IMR-90 (cell line): ENCODE measurements at places on chromosomes 2 and 18.

GRCh38 chr18:57806978-57807285, 3.8 kb upstream of the ATP8B1 start:
- peak; percentile 89 for DNase-seq

GRCh38 chr2:237475704-237476141, 11.3 kb upstream of the MLPH start:
- DNase-seq: peak; percentile 60

DNA sequence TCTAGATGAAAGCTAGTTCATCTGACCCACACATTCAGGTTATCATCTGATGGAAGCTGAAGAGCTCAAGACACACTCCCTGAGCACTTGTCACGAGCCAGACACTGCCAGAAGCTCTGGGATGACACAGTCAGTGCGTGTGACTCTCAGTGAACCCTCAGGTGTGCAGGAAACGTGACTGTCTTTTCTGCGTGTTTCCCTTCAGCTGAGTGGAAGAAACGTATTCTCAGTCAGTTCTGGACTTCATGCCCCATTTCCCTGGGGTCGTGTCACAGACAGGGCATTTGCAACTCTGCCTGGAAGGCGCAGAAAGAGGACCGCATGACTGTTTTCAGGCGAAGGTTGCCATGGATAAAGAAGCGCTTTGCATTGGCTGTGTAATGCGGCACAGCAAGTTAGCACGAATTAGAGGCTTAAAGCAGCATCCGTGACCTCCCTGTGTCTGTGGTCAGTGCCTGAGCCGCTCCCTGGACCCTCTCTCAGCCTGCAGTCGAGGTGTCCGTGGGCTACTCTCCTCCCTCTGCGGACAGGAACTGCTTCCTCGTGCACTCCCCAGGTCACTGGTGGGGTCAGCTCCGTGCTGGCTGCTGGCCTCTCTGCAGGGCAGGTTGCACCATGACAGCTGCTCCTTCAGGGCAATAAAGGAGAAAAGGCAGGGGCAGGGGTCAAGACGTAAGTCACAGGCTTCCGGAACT, 3.3 kb upstream of the ALLC start:
- DNase-seq: no peak

DNA sequence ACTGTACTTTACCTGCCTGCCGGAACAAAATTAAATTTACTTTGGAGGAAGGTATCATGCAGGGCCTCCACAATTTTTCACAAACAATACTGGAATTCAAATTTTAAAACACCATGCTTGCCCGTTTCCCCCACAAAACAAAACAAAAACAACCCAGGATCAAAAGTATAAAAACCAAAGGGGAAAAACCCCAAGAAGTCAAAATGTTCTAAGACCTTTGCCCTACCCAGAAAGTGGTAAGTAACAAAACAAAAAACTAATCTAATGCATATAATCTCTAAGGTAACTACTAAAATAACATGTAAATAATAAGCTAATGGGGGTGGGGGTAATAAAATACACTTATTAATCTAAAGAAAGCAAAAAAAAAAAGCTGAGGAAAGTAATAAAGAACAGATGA, 60.5 kb downstream of the CUL3 start:
- no peak for DNase-seq

DNA sequence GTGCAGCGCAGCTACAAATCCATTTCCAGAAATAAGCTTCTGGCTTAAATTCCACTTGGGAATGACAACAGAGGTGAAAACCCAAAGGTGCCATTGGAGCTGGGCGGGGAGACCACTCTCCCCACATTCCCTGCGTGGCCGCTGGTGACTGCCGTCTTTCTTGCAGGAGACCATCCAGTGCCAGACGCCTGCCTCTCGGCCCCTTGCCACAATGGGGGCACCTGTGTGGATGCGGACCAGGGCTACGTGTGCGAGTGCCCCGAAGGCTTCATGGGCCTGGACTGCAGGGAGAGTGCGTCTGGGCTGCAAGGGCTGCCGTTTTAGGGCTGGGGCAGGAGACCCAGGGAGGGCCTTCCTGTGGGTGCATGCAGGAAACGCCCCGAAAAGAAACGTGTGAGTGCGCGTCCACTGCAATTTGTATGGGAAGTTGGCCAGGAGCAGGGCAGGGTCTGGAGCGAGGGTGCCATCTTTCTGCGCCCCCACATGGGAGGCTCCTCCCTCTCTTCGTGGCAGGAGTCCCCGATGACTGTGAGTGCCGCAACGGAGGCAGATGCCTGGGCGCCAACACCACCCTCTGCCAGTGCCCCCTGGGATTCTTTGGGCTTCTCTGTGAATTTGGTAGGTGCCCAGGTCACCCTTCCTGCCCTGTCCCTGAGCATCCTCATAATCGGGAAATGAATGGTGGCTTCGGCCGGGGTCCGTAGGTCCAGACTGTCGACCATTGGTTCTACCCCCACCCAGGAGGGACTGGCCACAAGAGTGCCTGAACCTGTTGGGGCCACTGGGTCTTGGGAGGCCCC, 49.9 kb downstream of the SNED1 start:
- DNase-seq: no peak

DNA sequence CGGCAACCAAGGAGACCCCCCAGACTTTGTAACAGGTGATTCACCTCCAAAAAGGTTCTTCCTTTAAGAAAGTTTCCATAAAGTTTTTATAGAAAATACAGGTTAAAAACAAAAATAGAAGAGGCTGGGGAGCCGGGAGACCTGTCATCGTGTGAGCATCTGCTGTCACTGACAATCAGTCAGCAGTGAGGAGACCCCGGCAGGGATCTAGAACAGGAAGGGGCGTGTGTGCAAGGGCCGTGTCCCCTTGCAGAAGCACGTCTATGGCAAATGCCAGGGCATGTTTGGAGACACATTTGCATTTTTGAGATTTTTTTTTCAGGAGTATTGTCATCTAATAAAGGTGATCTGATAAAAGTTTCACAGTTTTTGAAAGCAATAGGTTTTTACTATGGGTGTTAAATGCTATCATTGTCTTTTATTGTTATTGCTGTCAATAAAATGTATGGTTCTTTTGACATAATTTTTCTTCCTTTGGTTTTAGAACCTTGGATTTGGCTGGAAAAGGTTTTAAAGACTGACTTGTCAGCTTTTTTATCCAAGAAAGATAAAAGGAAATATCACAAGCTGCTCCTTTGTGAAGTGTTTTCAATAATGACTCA, 52.1 kb downstream of the MTCL1 start:
- no peak for DNase-seq

DNA sequence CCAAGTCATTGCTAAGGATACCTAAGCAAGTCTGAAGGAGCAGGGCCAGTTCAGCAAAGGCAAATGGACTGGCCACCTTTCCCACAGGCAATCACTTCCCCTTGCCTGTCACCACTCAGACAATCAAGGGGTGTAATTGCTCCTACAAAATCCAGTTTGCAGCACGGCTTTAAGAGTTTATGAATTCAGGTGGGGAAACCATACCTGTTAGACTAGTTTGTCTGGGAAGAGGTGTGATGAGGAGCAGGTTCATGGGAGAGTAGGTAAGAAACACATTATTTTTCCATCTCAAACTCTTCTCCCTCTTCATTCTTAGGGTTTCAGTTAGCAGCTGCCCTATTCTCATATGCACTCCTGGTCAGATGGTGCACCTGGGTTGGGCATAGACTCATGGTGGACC, 102.5 kb downstream of the EVA1A start:
- DNase-seq: no peak

DNA sequence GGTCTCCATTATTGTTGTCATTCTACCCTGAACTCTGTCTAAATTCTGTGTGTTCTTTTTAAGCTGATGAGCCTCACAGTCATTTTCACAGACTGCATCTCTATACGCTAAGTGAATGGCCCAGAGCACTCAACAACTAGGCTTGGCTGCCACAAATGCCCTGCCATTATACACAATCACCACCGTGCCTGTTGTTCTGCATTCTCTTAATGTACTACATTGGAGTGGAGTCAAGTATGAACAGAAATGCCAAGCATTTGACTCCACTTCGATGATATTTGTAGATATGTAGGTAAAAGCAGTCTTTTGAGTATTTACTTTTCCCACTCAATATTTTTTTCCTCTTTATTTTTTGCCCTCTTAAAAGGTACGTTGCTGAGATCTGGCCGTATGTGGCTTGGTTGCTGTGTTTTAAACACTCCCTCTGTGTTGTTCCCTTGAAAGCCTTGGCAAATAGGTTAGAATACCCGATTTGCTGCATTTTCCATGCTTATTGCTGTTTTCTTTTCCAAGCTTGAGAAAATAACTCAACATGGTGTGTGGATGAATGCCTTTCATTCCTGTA, 36.2 kb upstream of the TMEFF2 start:
- no peak for DNase-seq

DNA sequence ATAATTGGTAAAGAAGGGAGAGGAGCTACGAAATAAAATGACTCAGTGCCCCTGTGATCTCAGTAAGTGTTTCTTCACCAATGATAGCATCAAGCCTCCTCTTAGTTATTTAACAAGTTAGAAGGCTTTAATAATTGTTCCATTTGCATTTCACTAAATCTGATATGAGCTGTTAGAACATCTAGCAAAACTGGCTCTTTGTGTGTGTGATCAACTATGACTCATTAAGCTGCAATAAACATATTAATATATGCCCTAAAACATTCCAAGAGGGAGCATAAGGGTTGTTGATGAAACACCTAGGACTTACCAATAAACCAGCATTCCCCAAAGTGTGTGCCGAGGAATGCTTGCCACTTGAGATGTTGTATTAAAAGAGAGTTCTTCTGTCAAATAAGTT, 115.2 kb downstream of the OSBPL6 start:
- DNase-seq: peak; percentile 30

DNA sequence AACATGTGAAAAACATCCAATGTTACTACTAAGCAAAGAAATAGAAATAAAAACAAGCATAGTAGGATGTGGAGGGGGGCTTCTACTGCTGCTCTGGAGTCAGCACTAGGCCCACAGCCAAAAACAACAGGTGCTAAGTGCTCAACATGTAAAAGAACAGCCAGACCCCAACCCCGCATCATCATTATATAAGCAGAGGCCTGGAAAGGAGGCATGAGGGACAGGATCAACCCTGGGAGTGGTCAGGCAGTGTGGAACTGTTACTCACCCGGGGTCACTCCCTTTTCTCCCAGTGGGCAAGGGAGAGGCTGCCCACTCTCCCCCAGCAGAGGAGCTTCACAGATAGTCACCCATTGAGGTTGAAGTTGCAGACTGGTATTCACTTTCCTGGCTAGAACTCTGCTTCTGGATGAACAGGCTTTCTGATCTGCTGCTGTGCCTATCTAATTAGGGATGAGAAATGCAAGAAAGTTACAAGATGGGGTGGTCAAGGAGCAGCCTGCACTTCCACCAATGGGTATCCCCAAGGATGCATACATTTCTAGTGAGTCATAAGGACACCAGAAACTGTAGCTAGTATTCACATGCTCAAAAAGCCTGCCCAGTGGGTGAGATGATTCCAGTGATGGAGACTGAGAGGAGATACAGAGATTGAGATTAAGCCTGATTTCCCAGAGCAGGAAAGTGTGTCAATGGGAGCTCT, 480.1 kb upstream of the TCF4 start:
- peak; percentile 89 for DNase-seq

- no peak for DNase-seq
Observed at GRCh38 chr2:42775186-42775585, 11.3 kb upstream of the OXER1 start.

DNA sequence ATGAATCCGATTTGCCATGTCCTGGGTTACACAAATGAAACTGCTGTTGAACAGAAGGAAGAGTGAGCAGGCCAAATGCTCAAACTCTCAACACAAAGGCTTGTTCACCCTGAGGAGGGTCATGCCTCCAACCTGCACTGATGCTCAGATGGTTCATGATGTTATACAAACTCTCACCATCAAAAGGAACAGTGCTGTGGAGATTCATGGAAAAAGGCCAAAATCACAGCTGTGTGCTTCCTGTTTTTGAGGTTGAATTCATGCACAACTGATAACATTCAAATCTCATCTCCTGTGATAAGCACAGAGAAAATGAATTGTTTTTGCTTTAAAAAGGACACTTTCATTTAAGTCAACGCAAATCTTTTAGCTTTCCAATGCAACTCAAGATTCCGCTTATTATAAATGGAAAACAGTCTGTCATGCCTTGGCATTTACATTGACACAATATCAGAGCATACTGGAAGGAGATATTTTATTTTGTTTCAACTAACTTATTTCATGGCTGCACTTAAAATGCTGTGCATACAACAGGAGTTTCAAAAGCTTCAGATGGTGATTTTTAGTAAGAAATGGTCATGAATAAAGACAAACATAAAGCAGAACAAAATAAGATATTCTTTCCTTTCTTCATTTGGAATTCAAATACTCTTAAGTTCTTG, 22.2 kb upstream of the TTN start:
- peak; percentile 9 for DNase-seq

GRCh38 chr2:42074661-42075060, 26.8 kb downstream of the PKDCC start:
- no peak for DNase-seq

DNA sequence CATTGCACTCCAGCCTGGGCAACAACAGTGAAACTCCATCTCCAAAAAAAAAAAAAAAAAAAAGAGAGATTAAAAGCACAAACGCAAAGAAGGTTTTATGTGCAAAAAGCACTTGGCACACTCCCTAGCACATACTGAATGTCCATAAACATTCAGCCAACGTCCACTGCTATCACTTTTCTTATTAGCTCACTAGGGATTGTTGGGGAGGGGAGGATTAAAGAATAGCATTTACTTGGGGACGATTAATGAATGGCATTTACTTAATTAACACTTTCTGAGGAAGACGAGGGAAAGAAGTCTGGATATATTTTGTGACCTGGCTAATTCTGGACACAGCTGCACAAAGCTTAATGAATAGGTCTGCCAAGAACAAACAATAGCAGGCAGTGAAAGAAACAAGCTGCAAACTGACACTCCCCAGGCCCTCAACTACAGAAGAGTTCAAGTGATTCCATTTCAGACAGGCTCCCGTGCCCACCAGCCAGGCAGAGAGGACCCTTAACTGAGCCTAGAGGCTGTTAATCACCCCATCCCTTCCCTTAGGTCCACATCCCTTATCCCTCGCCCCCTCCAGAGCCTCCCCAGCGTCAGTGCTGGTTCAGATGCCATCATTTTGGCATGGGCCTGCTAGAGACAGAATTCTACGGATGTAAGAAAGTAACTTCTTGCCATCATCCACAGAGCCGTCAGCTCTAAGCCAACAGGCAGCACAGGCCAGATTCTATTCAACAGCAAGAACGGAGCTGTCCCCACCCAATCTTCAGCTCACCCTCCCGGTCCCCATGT, 7.4 kb downstream of the CYB5A start:
- no peak for DNase-seq
